Right ventricle myocardium superior (tissue), 1 donor: ENCODE measurements at places on chromosomes 12 and 14.

DNA sequence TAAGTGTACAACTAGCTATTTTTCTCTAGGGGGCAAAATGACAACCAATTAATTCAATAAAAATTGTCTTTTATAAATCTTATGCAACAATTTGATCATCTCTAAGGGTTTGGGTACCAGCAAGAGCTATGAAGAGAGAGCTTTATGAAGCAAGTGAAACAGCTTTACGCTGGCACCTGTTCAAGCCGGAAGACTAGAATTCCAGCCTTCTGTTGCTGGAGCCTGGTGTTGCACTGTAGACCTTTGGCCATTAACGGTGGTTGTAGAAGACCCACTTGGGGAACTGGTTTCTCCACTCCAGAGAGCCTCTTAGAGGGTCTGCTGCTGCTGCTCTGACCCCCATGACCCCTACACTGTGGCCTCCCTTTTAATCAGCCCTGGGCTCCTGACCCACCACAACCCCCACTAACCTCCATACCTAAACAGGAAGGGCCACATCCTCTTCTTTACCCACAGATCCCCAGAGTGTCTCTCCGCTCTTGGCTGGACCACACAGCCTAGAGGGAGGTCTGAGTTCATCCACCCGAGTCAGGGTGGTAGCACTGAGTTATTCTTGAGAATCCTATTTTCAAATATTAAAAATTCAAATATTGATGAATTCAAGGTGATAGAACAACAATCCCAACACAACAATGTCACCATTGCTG is 54.6 kb upstream of the STON2 start:
- DNase-seq: no peak

DNA sequence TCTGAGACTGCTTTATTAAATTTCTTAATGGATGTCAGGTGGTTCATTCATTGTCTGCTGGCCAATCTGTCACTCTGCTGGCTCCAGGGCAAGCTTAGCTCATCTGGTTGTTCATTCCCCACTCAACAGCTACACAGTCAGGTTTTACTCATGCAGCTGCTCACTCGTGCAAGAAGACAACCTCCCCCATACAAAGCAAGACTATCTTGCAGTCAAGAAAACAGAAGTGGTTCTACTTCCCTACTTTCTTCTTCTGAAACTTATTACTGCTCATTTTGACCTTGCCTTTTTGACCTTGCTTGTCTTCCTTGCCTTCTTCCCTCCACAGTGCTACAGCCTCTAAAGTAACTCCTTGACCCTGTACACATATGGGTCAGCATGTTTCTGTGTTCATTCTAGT is 277.9 kb downstream of the SSPN start:
- DNase-seq: no peak

DNA sequence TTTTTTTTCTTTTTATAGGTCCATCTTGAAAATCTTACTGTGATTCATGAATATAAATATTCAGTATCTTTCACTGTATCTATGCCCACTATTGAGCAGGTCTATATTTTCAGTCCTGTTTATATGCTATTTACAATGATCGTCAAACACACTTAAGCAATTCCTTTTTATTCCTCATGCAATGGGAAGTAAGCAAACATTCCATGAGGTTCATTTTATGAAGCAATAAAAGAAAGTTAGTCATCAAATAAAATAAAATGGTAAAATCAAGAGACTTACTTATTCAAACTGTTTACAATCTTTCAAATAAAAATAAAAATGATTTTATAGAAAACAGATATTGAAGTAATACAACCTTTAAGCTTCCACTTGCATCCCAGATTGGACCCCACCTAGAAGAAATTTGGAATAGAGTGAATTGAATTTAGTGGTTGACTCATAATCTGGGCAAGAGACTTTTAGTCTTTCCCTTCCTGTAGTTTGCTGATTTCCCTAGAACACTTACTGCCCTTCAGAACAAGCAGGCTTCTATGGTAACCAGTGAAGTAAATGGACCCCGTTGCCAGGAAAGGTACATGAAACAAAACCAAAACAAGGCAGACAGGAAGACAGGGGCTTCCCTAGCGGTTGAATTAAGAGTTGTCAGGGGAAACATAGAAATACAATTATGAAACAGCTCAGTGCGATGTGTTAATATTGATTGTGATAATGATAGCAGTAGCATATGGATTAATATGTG is 241.0 kb upstream of the ATP2B1 start:
- DNase-seq: no peak

DNA sequence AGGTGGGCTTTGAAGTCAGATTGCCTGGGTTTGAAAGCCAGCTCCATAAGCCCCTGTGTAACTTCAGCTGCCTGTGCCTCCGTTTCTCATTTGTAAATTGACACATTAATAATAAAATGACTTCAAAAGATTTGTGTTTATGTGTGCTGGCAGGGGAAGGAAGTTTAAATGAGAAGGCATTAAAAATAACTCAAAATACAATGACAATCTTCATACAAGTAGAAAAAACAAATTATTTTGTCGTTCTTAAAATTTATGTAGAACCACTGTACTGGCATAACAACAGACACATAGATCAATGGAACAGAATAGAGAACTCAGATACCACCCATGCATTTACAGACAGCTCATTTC is 83.0 kb downstream of the PPM1A start:
- DNase-seq: no peak

GRCh38 chr12:66708704-66709456 is 30.0 kb upstream of the GRIP1 start:
- no peak for DNase-seq

- DNase-seq: no peak
Measured at GRCh38 chr14:64159588-64159987, 134.6 kb downstream of the ESR2 start.

GRCh38 chr14:98249057-98249456 is 1022.9 kb downstream of the BCL11B start:
- no peak for DNase-seq

- peak; percentile 95 for DNase-seq
Measured at GRCh38 chr12:54379398-54380201, 4.9 kb downstream of the ZNF385A start.

DNA sequence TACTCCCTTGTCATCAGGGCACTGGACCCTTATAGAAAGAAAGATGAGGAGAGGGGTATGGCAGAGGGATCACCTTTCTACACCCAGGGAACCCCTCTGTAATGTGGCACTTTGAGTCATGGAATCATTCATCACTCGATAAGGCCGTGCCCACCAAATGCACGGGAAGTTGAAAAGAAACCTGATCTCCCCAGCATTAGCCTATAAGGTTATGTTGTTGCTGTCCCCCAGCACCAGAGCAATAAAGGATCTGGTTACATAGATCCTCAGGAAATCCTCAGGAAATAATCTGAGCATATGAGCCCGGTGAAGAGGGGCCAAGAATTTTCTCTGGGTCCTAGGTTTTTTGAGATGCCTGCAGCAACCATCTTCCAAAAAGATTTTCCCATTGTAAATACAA is 148.8 kb upstream of the CRY1 start:
- DNase-seq: no peak

DNA sequence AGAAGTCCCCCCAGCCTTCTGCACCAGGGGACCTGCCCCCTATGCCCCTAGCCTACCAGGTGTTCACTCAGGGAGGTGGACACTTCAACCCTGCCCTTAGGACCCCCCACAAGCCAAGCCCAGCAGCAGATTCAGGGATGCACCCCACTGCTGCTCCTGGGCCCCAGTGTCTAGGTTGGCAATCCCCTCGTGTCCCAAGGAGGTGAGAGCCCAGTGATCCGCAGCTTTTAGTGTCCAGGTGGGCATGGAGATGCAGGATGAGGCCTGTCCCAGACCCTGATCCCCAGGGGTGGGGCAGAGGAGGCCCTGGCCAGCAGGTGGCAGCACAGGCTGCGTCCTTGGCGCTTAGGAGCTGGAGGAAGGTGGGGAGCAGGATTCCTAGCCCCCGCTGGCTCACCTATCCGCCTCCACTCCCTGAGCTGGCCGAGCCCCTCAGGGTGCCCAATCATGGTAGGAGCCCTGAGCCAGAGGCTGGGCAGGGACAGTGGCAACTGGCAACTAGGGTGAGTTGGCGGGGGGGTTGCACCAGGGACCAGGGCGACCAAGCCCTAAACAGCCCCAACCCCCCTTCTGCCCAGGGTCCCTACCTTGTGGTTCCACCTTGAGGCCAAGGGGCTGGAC is 4.1 kb downstream of the CKB start:
- DNase-seq: peak; percentile 84

GRCh38 chr12:56565510-56566101 is 44.0 kb downstream of the RBMS2 start:
- peak; percentile 82 for DNase-seq

DNA sequence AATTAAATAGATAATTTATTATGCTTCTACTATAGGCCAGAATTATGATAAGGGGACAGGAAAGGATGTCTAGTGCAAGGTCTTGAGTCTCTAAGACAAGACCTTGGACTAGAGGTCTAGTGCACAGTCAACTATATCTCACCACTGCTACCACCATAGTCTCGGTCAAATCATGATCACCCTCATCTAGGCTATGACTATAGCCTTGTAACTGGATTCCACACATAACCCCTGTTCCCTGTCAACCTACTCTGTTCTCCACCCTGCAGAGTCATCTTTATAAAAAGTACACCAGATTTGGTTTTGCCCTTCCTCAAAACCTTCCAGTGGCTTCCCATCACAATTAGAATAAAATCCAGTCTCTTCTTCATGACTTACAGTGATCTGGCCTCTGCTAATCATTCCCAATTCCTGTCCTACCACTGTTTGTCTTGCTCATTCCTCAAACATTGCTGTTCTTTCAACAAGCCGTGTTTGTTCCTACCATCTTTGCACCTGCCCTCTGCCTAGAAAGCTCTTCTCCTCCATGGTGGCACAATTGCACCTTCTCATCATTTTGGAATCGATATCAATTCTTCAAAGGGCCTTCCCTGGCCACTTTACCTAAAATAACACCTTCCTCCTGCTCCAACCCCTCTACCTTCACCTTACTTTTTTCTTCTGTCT is 169.4 kb downstream of the FOXN3 start:
- DNase-seq: no peak

DNA sequence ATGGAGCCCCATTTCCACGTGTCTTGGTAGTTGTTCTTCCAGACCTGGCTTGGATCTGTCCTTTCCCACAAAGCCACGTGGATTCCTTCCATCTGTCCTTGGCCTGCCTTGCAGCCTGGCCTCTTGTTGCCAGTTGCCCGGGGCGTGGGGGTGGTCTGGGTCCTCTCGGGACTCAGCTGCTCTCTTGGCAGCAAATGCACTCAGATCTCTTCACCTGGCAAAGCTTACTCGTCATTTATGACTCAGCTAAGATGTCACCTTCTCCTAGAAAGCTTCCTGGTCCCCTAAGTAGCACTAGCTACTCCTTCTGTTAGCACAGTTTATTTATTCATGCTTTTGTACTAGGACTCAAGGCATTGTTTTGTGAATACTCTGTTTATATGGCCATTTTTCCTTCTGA is 13.6 kb downstream of the PLEKHG3 start:
- no peak for DNase-seq

DNA sequence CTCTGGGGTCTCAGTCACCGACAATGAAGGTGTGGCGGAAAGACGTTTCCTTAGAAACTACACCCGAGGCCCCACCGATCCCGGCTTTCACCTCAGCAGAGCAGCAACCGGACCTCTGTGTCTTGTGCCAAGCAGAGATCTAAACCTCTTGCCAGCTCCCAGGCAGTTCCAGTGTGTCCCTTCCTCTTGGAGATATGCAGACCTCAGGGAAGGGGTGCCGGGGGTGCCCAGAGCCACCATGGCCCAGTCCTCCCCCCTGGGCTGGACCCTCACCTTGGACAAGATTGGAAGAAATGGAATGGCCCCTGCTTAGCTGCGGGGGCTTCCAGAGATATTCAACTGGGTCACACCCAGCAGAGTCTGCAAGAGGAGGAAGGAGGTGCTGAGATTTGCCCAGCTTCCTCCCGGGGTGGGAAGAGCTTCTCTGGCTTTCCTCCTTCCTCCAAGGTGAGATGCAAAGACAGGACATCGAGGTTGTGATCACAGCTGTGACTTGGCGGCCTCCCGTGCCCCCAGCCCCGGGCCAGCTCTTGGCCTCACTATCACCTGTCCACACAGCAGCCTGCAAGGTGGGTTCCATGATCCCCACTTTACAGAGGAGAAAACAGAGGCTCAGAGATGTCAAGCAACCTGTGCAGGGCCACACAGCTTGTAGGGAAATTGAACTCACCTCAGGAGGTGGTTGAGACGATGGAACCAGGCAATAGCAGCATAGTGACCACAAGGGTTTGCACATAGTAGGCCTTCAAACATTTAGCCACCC is 281.7 kb upstream of the RTL1 start:
- no peak for DNase-seq

- DNase-seq: no peak
Measured at GRCh38 chr14:76752744-76753143, 8.5 kb upstream of the VASH1 start.

DNA sequence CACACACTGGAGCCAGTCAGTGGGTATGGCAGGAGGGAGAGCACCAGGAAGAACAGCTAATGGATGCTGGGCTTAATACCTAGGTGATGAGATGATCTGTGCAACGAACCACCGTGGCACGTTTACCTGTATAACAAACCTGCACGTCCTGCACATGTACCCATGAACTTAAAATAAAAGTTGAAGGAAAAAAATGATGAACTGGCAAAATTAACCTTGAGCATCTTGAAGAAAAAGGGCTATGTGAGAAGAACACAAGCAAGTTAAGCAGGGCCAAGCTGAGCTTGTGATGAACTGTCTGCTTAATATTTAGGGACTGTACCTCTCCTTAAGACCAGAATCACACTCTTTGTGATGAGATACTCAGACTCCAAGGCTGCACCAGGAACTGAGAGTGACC is 70.0 kb downstream of the TTC6 start:
- DNase-seq: no peak

DNA sequence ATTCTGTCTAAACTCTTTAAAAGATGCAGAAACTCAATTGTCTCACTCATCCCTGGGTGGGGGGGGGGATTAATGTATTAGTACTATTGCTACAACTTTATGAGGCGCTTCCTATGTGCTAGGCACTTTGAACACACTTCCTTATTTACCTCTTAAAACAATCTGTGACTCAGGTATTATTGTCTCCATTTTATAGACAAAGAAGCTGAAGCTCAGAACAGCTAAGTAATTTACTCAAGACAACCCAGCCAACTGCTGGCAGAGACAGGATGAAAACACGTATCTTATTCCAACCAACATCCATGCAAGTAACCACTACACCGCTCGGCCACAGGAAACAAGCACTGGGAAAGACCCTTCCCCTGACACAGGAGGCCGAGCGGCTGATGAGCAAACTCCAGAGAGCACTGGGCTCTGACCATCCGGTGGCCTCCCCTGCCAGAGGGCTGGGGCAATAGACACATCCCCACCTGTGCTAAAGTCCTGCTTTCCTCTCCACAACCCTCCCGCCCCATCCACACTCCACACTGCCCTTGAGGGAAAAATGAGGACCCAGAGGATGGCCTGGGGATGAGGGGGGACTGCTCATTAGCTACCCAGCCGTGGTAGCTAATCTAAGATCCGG is 244.2 kb downstream of the DPF3 start:
- no peak for DNase-seq

DNA sequence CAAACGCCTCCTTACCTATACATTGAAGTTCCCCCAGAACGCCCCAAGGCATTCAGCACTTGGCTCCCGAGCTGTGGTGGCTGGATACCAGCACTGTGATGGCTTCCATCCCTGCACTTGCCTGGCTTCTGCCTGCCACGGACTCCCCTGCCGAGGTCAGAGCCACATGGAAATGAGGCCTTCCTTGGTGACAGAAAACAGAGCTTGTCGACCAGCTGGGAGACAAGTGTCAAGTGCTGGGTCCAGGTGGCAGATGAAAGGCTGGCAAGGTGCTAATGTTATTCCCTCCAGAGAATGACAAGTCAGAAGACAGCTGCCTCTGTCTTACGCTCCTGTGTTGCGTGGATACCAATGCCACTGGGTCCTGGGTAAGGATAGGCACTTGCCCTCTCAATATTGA is 26.2 kb upstream of the GNG2 start:
- no peak for DNase-seq

GRCh38 chr12:74722709-74723108 is 185.1 kb downstream of the ATXN7L3B start:
- no peak for DNase-seq
